Renal pelvis (tissue), 12 donors: ENCODE measurements at places on chromosomes 11 and 22. TPM values are rescaled to one million over a fixed set of nuclear protein-coding genes. Genes with fewer than 3 reads are reported as not detected.

The NPAS4 gene
- 0.35 TPM for polyA plus RNA-seq

The PKDREJ gene
- 0.52 TPM for polyA plus RNA-seq

The TMEM191C gene
- 1.8 TPM for polyA plus RNA-seq

DNA sequence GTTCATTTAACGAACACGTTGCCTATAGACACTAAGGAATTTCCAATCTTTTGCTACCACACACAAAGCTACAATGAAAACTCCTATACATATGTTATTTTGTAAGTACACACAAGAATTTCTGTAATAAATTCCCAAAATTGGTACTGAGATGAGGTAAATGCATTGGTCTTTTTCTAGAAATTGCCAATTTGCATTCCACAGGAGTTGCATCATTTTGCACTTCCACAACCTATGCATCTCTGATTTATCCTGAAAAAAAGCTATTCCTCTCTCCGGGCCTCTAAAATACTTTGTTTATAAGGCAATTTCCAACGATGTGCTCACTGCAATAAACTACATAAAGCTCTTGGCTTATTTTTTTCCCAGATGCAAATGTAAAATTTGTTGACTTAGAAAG is 24.9 kb downstream of the IMMP1L start:
- no peak for DNase-seq

DNA sequence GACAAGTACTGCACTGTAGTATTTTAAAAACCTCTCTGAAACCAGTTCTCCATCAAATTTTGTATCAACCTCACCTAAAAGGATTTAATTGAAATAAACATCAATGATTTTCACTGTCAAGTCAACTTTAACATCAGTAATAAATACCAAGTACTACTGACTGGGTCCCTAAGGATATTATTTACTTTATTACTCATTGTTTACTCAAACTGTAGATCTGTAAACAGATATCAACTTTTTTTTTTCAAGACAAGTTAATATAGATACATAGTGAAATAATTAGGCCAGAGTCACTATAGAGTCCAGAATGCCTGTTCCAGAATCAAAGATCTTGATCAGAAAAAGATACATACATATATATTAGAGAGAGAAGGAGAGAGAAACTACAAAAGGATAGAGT is 1.6 kb downstream of the RNF141 start:
- no peak for DNase-seq
